ENCODE measurements at places on chromosomes 16 and 17.

- DNase-seq = no peak
These were observed 108.9 kb downstream of the MAP2K6 start for GRCh38 chr17:69523244-69523861.

DNA sequence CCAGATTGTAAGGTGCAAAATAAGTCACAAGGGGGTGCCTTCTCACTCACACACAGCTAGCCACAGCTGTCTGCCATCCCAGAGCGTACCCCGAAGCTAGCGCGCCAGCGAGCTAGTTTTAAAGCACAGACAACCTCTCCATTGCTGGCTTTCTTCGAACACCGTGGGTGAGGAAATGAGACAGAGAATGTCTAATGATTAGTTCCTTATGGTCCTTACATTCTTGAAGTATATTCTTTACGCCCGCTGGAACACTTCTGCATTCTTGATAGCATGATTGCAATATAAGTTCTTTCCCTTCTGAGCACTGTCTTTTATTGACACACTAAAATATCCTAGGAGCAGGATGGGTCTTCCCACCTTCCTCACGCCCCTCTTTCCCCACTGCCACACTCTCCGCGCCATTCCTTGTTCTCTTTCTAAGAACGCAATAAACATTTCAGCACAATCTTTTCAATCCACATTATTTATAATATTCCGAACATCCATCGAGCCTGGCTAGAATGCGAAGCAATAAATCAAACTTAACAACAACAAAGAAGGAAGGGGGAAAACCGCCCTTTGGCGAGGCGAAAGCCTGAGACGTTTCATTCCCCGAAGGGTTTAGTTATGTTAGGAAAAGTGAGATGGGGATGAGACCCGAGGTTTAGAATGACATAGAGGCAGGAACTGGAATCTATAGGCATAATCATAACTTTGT, 251.3 kb downstream of the NTN1 start:
- no peak for DNase-seq

DNA sequence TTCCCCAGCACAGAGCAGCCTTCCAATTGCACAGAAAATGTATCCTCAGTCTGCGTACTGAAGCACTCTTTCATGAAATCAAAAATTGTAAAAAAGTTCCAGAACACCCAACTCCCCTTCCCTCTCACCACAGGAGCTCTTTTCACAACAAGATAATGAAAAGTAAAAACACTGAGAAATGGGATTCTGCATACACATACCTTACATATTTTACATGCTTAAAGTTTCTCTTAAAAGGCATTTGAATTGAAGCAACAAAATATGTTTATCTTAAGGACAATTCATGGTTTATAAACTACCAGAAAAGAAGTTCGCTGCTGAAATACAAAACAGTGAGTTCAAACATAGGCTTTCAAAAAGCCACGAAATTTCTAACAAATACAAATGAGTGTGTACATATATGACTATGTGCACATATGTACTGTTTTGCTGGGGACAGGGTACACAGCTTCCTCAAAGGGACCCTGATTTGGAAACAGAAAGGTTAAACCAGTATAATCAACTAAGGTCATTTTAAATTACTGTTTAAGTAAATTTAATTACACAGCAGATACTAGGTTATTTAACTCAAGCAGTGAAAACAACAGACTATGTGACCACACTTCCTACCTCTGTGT, 33.8 kb downstream of the COG1 start:
- no peak for DNase-seq

DNA sequence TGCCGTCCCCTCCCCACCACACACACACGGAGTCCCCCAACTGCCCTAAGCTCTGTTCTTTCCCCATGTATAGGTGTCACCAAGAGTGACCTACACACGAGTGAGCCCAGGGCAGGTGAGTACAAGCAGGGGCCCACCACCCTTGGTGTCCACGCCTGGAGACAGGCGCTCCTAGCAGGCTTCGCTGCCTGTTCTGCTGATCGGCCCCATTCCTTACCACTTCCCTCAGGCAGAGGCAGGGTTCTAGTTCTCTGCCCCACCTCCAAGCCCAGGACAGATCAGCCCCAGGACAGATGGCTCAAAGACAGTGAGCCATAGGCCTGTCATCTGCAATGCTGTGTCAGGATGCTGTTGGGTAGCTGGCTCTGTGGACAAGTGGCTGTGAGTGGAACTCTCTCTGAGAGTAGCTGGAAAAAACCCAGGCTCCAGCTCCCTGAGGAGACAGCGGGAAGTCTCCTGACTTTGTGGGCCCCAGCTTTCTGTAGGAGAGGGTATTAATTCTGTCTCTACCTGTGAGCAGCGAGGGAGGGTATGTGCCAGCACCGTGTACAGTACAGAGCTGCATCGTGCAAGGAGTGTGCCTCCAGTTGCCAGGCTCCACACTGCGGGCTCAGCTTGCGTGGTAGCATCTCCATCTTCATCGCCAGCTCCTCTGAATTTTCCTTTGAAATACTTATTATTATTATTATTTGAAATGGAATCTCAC, 897 bp downstream of the TP53I13 start:
- no peak for DNase-seq

DNA sequence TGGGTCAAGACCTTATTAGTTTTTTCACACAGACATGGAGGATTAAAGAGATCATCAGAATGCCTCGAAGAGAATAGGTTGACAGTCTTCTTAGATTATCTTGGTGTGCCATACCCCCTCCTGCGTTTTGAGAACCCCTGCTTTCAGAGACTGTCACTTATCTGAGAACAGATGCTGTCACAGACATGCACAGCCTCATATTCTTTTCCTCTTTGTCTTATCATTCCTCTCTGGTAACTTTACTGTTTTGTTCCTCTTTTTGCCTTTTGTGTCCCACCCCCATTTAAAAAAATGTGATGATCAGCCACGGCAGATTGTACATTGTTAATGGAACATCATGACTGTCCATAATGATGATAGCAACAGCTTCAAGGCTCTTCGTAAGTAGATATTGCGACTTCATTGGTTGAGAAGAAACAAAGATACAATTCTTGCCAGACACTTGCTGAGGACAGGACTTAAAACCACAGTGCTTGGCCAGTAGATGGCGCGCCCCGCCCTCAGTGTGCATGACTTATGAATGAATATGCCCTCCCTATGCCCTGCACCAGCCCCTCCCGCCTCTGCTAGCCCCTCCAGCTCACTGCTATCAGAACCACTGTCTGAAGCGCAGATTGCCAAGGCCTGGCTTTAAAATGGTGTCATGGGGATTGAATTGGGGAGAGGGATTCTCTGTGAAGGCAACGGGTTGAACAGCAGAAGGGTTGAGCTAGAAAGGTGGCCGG, 2.6 kb upstream of the PITPNC1 start:
- peak; percentile 87 for DNase-seq

DNA sequence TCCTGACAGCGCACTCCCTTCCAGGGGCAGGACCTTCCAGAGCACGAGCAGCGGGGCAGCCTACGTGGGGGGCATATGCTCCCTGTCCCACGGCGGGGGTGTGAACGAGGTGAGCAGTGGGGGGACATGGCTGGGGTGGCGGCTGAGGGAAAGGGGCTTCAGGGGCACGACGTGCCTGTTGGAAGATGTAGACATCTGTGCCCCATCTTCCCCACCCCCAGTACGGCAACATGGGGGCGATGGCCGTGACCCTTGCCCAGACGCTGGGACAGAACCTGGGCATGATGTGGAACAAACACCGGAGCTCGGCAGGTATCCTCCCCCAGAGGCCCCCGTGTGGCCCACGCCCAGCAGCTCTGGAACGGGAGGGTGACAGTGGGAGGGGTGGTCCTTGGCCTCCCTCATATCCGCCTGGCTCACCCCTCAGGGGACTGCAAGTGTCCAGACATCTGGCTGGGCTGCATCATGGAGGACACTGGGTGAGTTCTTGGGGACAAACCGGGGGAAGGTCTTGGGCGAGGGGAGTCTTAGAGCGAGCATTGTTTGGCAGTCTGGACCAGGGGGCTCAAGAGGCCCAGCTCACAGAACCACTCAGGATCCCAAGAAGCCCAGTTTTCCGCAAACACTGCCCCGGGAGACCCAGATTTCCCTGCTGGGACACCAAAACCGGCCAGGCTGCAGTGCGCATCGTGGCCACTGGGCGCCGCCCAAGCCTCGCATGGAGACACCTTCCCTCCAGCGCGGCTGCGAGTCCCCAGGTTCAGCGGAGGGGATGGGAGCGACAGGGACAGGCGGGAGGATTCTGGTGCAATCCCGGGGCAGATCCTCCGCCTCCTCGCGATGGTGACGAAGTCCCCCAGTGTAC, 15.7 kb downstream of the ADAM11 start:
- DNase-seq = peak; percentile 88

DNA sequence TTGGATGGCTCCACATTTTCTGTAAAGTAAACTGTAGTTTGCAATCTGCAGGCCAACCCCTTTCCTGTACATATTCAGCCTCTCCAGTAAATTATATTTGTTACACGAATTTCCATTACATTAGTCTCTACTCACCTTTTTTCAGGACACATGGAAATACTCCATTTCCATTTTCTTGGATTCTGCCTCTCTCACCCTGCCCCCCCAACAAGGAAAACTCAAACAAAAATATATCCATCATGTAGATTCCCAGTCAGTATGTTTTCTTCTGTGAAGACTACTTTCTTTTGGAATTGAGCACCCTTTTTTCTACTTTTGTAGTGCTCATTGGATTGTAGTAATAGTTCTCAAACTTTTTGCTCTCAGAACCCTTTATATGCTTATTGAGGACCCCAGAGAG, 2.9 kb downstream of the PPM1D start:
- DNase-seq = no peak

- no peak for DNase-seq
These were observed 174.2 kb downstream of the TANC2 start for GRCh38 chr17:63140255-63140654.

- DNase-seq = no peak
These were observed 41.5 kb downstream of the C16orf78 start for GRCh38 chr16:49415083-49415482.

DNA sequence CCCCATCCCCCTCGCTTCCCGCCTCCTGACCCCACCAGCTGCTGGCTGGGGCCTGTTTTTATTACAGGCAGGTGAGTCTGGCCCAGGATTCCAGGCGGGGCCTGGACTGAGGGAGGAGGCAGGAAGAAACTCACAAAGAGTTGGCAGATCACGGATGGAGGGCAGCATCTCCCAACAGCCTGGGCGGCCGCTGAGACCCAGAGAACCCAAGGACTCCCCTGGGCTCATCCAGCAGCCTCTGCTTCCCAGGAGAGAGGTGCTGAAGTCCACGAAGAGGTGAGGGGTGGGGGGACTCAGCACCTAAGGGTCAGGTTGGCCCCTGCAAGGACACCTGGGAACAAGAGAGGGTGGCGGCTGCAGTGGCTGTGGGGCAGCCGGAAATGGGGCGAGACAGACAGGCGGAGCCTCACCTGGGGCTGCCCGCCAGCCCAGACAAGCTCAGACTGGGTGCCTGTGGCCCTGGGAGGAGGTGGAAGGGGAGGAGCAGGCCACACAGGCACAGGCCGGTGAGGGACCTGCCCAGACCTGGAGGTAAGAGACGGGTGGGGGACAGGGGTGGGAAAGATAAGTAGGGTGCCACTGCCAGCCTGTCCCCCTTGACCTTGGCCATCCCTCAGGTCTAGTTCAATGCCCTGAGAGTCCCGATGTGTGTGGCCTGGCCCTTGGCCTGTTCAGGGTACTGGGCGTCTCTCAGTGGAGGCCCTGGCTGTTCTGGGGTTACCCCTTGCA, 8.7 kb upstream of the ADGRG1 start:
- peak; percentile 94 for DNase-seq

- peak; percentile 45 for DNase-seq
These were observed 14.9 kb downstream of the ELAC2 start for GRCh38 chr17:13002761-13003453.

DNA sequence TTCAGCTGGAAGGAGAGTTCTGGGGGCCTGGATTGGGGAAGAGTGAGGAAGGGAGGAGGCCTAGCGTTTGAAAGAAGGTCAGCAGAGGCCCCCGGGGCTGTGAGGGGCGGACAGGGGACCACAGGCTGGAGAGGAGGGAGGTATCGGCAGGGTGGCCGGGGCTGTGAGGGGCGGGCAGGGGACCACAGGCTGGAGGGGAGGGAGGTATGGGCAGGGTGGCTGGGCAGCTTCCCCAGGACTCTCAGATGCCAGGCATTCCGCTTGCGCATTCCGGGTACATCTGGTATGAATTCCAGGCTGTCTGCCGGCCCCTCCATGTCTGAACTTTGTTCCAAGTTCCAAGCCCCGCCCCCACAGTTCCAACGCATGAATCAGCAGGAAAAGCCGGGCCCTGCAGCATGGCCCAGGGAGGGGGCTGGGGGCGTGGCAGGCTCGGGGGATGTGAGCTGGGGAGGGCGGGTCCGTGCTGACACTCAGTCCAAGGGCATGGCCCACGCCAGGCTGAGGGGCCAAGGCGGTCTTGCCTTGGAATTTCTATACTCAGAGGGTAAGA, 4.3 kb upstream of the TLCD2 start:
- peak; percentile 99 for DNase-seq

DNA sequence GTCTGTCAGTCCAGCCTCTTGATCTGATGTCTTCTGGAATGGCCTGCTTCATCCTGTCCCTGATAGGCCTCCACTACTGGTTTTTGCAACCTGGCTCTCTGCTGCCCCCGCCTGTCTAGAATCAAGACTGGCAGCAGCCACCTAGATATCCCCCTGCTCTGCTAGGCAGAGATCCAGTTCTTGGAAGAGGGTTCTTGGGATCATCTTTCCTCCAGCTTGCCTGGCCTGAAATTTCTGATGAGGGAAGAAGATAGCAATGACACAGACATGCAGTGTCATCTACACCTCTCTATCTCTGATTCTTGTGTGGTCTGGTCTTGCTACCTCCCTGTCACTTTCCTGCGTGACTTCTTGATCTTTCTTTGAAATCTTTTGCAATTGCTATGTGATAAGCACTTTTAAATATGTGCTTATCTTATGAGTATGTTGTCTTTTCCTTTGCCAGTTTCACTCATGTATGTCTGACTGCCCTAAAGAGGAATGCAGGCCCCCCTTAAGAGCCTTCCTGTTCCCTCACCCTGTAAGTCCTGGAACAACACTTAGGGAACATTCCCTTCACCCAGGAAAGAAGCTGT, 20.3 kb upstream of the NFATC3 start:
- DNase-seq = no peak

GRCh38 chr17:19298569-19299213, 61.5 kb downstream of the EPN2 start:
- DNase-seq = no peak
